ENCODE measurements at places on chromosomes 6 and 20.

- DNase-seq = no peak
Measured at GRCh38 chr6:100761841-100762240, 119.3 kb downstream of the ASCC3 start.

DNA sequence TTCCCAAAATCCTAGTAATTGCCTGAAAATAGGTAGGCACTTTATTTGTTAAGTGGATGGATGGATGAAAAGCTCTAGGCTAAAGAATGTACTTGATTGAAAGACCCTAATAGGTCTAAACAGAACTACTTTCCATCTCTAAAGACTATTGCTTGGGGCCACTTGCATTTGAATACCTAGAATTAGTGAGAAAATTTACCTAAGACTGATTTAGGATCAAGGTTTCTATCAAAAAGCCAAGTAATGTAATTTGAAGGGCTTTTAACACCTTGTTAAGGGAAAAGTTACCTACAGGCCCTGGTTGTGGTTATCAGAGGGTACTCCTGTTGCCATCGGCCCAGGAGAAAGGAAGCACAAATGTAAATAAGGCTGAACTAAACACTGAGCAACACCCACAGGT is 580.7 kb downstream of the LMBRD1 start:
- DNase-seq = no peak

GRCh38 chr6:79737172-79737571 is 106.0 kb downstream of the SH3BGRL2 start:
- no peak for DNase-seq

DNA sequence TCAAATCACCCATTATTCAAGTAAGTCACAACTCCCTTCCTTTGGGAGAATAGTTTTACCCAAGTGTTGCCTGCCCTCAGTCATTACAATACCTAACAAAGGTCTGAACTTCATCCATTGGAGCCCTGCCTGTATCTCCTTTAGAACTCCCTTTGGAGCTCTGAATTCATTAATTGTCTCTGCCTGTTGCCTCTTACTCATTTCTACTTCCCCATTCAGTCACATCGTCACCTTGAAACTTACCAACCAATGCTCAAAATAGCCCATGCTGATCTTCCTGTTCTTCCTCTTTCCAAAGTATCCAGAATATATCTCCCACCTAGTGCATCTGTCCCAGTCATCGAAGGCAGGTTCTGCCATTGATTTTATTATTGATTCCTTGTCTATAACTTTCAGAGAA is 120.7 kb upstream of the ADGRF1 start:
- DNase-seq = no peak

GRCh38 chr6:3876101-3876500 is 26.9 kb downstream of the FAM50B start:
- DNase-seq = no peak

DNA sequence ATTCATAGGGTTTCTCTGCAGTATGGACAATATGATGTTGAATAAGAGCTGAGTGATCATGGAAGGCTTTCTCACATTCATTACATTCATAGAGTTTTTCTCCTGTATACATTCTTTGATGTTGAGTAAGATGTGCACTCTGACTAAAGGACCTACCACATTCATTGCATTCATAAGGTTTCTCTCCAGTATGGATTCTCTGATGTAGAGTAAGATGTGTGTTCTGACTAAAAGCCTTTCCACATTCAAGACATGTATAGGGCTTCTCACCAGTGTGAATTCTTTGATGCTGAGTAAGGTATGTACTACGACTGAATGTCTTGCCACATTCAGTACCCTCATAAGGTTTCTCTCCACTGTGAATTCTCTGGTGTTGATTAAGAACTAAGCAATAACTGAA is 29.3 kb upstream of the ZNF391 start:
- DNase-seq = no peak

- DNase-seq = no peak
Measured at GRCh38 chr20:58694241-58695083, 1.9 kb downstream of the NPEPL1 start.

DNA sequence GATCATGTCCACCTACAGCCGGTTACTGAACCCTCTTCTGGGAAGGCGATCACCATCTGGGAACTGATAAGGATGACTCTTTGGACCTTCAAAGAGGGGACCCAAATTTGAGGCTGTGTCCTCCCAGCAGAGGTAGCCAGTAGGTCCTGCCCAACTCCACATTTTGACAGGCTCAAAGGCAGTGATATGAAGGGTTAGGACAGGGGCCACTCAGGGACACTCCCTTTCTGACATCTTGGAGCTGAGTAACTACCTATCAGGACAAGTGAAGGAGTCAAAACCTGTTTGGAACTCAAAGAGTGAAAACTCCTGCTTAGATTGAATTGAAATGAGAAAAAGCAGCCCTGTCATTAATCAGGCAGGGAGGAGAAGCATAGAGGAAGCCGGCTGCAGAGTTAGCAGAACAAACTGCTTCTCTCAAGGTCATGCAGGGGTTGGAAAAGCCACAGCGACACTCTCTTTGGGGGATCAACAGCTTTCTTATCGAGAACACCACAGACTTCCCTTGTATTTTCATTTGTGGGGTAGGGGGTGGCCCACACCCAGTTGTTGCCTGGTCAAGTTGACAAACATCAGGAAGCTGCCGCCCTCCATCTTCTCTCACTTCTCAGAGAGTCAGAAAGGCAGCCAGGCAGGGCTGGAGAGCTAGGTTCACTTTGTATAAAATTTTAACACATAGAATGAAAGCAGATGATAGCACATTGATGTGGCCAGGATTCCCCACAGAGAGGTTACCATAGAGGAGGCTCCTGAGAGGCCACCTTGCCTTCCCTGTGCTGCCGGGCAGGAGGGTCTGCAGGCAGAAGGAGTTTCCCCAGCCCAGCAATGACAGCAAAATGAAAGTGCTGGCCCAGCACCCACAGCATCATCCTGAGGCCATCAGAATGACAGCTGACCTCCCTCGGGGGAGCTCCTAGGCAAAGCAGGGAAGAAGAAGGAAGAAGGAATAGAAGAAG is 47.6 kb downstream of the AGPAT4 start:
- no peak for DNase-seq

All from stimulated activated CD8-positive, alpha-beta memory T cell treated with anti-CD3 and anti-CD28 coated beads, Interleukin-7, amount 100 ng/mL, for 24 hours (primary cell).